ENCODE measurements at places on chromosomes 3 and 15. TPM values are rescaled to one million over a fixed set of nuclear protein-coding genes. Genes with fewer than 3 reads are reported as not detected.

DNA sequence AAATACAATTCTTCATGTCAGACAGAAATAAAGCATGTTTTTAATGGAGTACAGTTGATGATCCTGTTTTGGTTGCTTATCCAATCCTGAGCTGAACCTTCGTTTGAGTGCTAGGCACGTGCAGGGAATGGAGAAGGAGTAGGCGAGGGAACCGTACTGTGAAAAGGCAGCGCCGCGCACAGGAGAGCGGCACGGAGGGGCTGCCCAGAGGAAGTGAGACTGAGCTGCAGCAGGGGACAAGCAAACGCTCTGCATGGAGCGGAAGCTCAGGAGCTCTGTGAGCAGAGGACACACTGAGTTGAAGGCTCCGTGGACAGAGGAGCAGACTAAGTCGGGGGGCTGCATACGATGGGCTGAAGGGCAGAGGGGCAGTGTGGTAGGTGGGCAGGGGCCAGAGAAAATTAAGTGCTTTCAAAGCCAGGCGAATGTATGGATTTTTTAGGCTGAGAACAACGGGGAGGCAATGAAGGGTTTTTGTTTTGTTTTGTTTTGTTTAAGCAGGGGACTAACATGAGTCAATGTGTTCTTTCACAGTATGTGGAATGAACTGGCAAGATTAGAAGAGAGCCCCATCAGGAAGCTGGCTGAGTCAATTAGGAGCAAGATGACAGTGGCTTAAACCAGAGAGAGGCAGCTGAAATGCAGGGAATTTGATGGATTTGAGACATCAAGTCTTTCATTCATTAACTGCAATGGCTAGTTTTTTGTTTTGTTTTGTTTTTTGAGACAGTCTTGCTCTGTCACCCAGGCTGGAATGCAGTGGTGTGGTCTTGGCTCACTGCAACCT, 23.8 kb upstream of the TM2D3 start:
- peaks cover 23% of the 10 kb centered on the region for H3K4me1 ChIP-seq
- no peak for DNase-seq
- H3K4me3 ChIP-seq, result peak overlapping the region; percentile 48
- peak overlapping the region; percentile 88 for H3K27ac ChIP-seq

- no peaks in the 10 kb centered on the region for H3K36me3 ChIP-seq
- no peaks in the 10 kb centered on the region for H3K4me1 ChIP-seq
- no peak overlapping the region for H3K27ac ChIP-seq
- H3K27me3 ChIP-seq, result peaks cover 2% of the 10 kb centered on the region
- no peak for DNase-seq
- H3K4me3 ChIP-seq, result no peak overlapping the region
Observed at GRCh38 chr3:24506966-24507775, 12.5 kb upstream of the THRB start.

GRCh38 chr3:46129588-46130272, 78.4 kb downstream of the CCR1 start:
- H3K36me3 ChIP-seq, result no peaks in the 10 kb centered on the region
- H3K27me3 ChIP-seq, result no peaks in the 10 kb centered on the region
- H3K4me1 ChIP-seq, result no peaks in the 10 kb centered on the region
- no peak for DNase-seq
- H3K27ac ChIP-seq, result no peak overlapping the region
- H3K4me3 ChIP-seq, result no peak overlapping the region

- no peak overlapping the region for H3K4me3 ChIP-seq
- no peaks in the 10 kb centered on the region for H3K36me3 ChIP-seq
- no peak for DNase-seq
- H3K27me3 ChIP-seq, result peaks cover 10% of the 10 kb centered on the region
Observed at GRCh38 chr3:10334459-10334858, 13.5 kb upstream of the SEC13 start.

- H3K36me3 ChIP-seq, result no peaks in the 10 kb centered on the region
- no peak overlapping the region for H3K27ac ChIP-seq
- H3K4me3 ChIP-seq, result no peak overlapping the region
- no peaks in the 10 kb centered on the region for H3K4me1 ChIP-seq
- DNase-seq, result no peak
- peaks cover 3% of the 10 kb centered on the region for H3K27me3 ChIP-seq
Observed at GRCh38 chr3:47194994-47195393, 31.1 kb upstream of the SETD2 start.

- no peak overlapping the region for H3K27ac ChIP-seq
- no peak overlapping the region for H3K4me3 ChIP-seq
- no peaks in the 10 kb centered on the region for H3K36me3 ChIP-seq
- no peaks in the 10 kb centered on the region for H3K4me1 ChIP-seq
Observed at GRCh38 chr3:148428862-148429605, 268.7 kb upstream of the AGTR1 start.

GRCh38 chr3:14152233-14152962, 26.0 kb downstream of the XPC start:
- no peak overlapping the region for H3K27ac ChIP-seq
- H3K27me3 ChIP-seq, result peaks cover 2% of the 10 kb centered on the region
- DNase-seq, result no peak

FRMD5 gene
- 43.8 TPM for total RNA-seq

TRPC1 gene
- 23.2 TPM for total RNA-seq

CAMP gene
- total RNA-seq, result not detected

All from glutamatergic neuron (in vitro differentiated cells).